ENCODE measurements at places on chromosomes 11 and 22. TPM values are rescaled to one million over a fixed set of nuclear protein-coding genes. Genes with fewer than 3 reads are reported as not detected.

The PCNX3 gene
- polyA plus RNA-seq = 23.4 TPM

The PLCB3 gene
- 7.3 TPM for polyA plus RNA-seq

The MYOD1 gene
- polyA plus RNA-seq = 0.43 TPM

The MMP7 gene
- polyA plus RNA-seq = 35.2 TPM

The CACNA1I gene
- polyA plus RNA-seq = 0.68 TPM
